Mesothelial cell of epicardium (in vitro differentiated cells): ENCODE measurements at places on chromosomes 16 and 17. TPM values are rescaled to one million over a fixed set of nuclear protein-coding genes. Genes with fewer than 3 reads are reported as not detected.

DNA sequence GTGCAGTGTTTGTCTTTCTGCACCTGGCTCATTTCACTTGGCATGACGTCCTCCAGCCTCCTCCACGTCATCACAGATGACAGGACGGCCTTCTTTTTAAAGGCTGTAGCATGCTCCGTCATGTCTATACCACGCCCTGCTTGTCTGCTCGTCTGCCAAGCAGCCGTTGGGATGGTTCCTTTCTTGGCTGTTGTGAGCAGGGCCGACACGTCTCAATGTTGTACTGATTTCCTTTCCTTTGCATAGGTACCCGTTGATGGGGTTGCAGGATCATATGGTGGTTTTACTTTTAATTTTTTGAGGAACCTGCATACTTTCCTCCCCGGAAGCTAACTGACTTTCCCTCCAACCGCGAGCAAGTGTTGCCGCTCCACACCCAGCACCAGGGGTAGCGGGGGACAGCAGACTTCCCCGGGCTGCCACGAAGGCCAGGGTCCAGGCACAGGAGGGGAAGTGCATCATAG, 212.2 kb upstream of the ZNF469 start:
- H3K27me3 ChIP-seq, result no peaks in the 10 kb centered on the region
- H3K27ac ChIP-seq, result peak overlapping the region; percentile 28
- DNase-seq, result no peak
- H3K36me3 ChIP-seq, result peaks cover 4% of the 10 kb centered on the region
- H3K4me3 ChIP-seq, result no peak overlapping the region

Gene TOX3
- 5.3 to 7.0 TPM (median 6.8 TPM) in 3 replicates for total RNA-seq

DNA sequence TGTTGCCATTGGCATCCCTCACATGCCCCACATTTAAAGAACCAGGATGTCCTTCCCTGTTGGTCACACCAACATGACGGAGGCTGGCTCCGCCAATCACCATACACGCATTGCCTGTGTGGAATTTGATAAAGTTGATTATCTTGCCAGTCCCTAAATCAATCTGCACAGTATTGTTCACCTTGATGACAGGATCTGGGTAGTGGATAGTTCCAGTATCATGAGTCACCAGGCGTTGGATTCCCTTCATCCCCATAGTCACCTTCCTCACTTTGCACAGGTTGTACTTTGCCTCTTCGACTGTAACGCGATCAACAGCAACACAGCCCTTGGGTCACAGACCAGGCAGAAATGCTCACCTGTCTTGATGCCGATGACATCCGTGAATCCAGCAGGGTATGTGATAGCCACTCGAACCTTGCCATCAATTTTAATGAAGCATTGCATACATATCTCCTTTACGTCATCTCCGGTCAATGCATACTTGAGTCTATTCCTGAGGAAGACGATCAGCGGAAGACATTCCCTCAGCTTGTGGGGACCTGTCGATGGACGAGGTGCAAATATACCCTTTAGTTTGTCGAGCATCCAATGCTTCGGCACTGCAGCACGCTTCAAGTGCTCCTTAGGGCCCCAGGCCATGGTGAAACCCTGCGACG, 14.2 kb downstream of the CTRB2 start:
- H3K4me3 ChIP-seq, result no peak overlapping the region
- no peaks in the 10 kb centered on the region for H3K4me1 ChIP-seq
- H3K27me3 ChIP-seq, result peaks cover 3% of the 10 kb centered on the region
- no peak overlapping the region for H3K27ac ChIP-seq
- no peaks in the 10 kb centered on the region for H3K36me3 ChIP-seq

GRCh38 chr16:55811811-55812210, 21.1 kb downstream of the CES1 start:
- peak; percentile 5 for DNase-seq
- peaks cover 73% of the 10 kb centered on the region for H3K27me3 ChIP-seq
- H3K36me3 ChIP-seq, result no peaks in the 10 kb centered on the region

- H3K4me1 ChIP-seq, result peaks cover 8% of the 10 kb centered on the region
- no peak overlapping the region for H3K27ac ChIP-seq
- H3K27me3 ChIP-seq, result no peaks in the 10 kb centered on the region
- DNase-seq, result no peak
- no peak overlapping the region for H3K4me3 ChIP-seq
Observed at GRCh38 chr16:55574811-55575210, 8.3 kb downstream of the CAPNS2 start.

Gene FOXN1
- 0.34 to 0.42 TPM (median 0.34 TPM) in 3 replicates for total RNA-seq

- peaks cover 13% of the 10 kb centered on the region for H3K36me3 ChIP-seq
- peaks cover 15% of the 10 kb centered on the region for H3K4me1 ChIP-seq
- H3K4me3 ChIP-seq, result peak overlapping the region; percentile 13
- DNase-seq, result no peak
Observed at GRCh38 chr16:4347765-4348509, 3.2 kb downstream of the PAM16 start.

GRCh38 chr17:8332688-8333087, 7.0 kb upstream of the ODF4 start:
- H3K27ac ChIP-seq, result no peak overlapping the region
- no peak overlapping the region for H3K4me3 ChIP-seq
- peaks cover under 1% of the 10 kb centered on the region for H3K4me1 ChIP-seq
- H3K36me3 ChIP-seq, result no peaks in the 10 kb centered on the region
- DNase-seq, result no peak
- peaks cover 2% of the 10 kb centered on the region for H3K27me3 ChIP-seq

Gene ANKRD40CL
- total RNA-seq, result not detected in 3 replicates

DNA sequence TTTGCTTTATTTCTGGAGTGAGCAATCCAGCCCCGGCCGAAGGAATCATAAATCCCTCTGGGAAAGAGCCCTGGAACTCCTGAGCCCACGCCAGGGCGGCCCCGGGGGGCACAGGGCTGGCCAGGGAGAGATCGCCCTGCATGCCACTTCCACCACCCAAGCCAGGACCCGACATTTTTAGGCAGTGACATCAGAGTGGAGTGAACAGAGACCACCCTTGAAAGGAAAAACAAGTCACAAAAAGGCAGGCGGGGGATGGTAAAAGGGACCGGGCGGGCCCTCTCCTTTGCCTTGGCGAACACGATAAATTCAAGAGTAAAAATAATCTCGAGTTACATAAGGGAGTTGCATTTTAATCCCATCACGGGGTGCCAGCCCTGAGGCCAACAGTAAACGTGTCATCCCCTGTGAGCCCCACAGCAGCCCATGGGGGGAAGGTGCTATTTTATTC, 284.1 kb downstream of the C16orf95 start:
- DNase-seq, result no peak
- H3K27me3 ChIP-seq, result no peaks in the 10 kb centered on the region
- H3K4me1 ChIP-seq, result peaks cover 11% of the 10 kb centered on the region
- H3K27ac ChIP-seq, result no peak overlapping the region
- H3K4me3 ChIP-seq, result no peak overlapping the region

GRCh38 chr16:67481561-67482232, 740 bp upstream of the ATP6V0D1 start:
- DNase-seq, result peak; percentile 45
- H3K4me3 ChIP-seq, result peak overlapping the region; percentile 98
- H3K4me1 ChIP-seq, result peaks cover 20% of the 10 kb centered on the region
- H3K27me3 ChIP-seq, result no peaks in the 10 kb centered on the region

Gene KRT20
- not detected in 3 replicates for total RNA-seq

Gene LHX1
- not detected in 3 replicates for total RNA-seq

GRCh38 chr16:13863075-13863765, 56.7 kb upstream of the ERCC4 start:
- DNase-seq, result no peak
- H3K4me3 ChIP-seq, result no peak overlapping the region
- peaks cover 32% of the 10 kb centered on the region for H3K27me3 ChIP-seq
- no peaks in the 10 kb centered on the region for H3K36me3 ChIP-seq

Gene ABCA3
- 3.5 to 3.9 TPM (median 3.6 TPM) in 3 replicates for total RNA-seq

Gene CFDP1
- 86.7 to 89.1 TPM (median 87.0 TPM) in 3 replicates for total RNA-seq

GRCh38 chr17:12738624-12739023, 50.7 kb upstream of the ARHGAP44 start:
- DNase-seq, result no peak
- no peak overlapping the region for H3K27ac ChIP-seq
- H3K4me3 ChIP-seq, result no peak overlapping the region
- no peaks in the 10 kb centered on the region for H3K36me3 ChIP-seq

GRCh38 chr17:21096874-21097273, 29.9 kb upstream of the DHRS7B start:
- no peak overlapping the region for H3K27ac ChIP-seq
- H3K4me1 ChIP-seq, result peaks cover 9% of the 10 kb centered on the region
- no peaks in the 10 kb centered on the region for H3K27me3 ChIP-seq
- no peak for DNase-seq
- no peak overlapping the region for H3K4me3 ChIP-seq

DNA sequence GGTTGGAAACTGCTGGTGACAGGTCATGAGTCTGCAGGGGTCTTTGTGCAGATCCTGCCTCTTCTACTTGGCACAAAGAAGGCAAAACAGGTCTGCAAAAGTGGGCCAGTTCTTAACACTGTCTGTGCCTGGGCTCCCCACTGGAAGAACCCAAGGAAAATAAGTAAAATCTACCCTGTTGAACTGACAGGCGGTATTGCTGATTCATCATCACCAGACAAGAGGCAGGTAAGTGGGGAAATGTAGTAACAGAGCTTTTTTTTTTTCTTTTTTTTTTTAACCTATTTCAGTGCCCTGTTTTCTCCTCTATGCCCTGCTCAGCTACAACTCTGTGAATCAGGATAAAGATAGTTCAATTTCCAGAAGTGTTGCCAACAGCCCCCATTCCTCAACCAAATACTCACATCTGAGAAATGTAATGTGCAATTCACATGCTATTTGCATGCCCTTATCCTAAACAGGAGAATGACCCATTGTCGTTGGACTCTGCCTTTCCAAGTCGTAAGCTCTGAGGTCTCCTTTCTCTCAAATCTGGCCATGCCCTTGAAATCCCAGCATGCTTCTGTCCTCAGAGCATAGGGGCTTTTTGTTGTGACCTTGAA, 237.0 kb downstream of the SOX9 start:
- H3K27me3 ChIP-seq, result no peaks in the 10 kb centered on the region
- no peak for DNase-seq
- no peak overlapping the region for H3K27ac ChIP-seq
- no peak overlapping the region for H3K4me3 ChIP-seq
- peaks cover 31% of the 10 kb centered on the region for H3K4me1 ChIP-seq

Gene ZFP3
- 0.96 to 1.0 TPM (median 1.00 TPM) in 3 replicates for total RNA-seq

Gene TBL3
- total RNA-seq, result 35.5 to 40.6 TPM (median 37.2 TPM) in 3 replicates

- peaks cover 29% of the 10 kb centered on the region for H3K4me1 ChIP-seq
- H3K27ac ChIP-seq, result peak overlapping the region; percentile 7
- DNase-seq, result no peak
Observed at GRCh38 chr16:56510544-56510943, 9.3 kb downstream of the BBS2 start.

- no peak overlapping the region for H3K4me3 ChIP-seq
- H3K36me3 ChIP-seq, result no peaks in the 10 kb centered on the region
- H3K4me1 ChIP-seq, result peaks cover 53% of the 10 kb centered on the region
- no peak for DNase-seq
Observed at GRCh38 chr17:48328457-48328856, 101.6 kb downstream of the SKAP1 start.

- DNase-seq, result no peak
- H3K27ac ChIP-seq, result peak within 1 kb of the TSS; percentile 99
- H3K4me3 ChIP-seq, result peak within 1 kb of the TSS; percentile 91
- peaks cover 29% of the 10 kb centered on the region for H3K27me3 ChIP-seq
- peaks cover 64% of the 10 kb centered on the region for H3K4me1 ChIP-seq
- peaks cover 4% of the 10 kb centered on the region for H3K36me3 ChIP-seq
Observed at GRCh38 chr17:48615047-48615962, at the start of gene HOXB8. Gene HOXB8 (minus strand): TSS chr17:48615292. CDS start chr17:48614704, 588 bp downstream.

Gene BICDL2
- 4.5 to 5.8 TPM (median 5.1 TPM) in 3 replicates for total RNA-seq

GRCh38 chr17:8468980-8469379, 33.3 kb downstream of the NDEL1 start:
- peaks cover 24% of the 10 kb centered on the region for H3K36me3 ChIP-seq
- no peaks in the 10 kb centered on the region for H3K27me3 ChIP-seq
- H3K27ac ChIP-seq, result no peak overlapping the region
- DNase-seq, result no peak
- peaks cover 18% of the 10 kb centered on the region for H3K4me1 ChIP-seq

Gene UBE2G1
- 81.5 to 86.9 TPM (median 84.1 TPM) in 3 replicates for total RNA-seq

Gene KRTAP2-2
- total RNA-seq, result not detected in 3 replicates

DNA sequence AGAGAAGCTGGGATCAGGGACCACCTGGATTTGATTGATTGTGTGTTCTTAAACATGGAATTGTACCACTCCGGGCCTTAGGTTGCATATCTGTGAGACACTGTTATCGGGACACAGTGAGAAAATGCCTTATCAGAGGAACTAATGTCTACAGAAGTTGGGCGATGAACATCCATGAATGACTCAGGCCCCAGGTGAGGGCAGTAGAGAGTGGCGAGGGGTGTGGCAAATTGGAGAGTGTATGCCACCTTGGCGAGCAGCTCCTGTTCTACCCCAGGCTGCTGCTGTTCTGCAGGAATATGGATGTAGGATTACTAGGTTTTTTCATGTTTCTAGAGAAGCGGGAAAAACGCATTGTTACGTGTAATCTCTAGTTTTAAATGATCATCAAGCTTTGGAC, 38.8 kb downstream of the CLEC16A start:
- H3K4me3 ChIP-seq, result no peak overlapping the region
- no peak for DNase-seq
- H3K27me3 ChIP-seq, result no peaks in the 10 kb centered on the region
- H3K27ac ChIP-seq, result peak overlapping the region; percentile 56

Gene KRTAP1-5
- total RNA-seq, result not detected in 3 replicates

DNA sequence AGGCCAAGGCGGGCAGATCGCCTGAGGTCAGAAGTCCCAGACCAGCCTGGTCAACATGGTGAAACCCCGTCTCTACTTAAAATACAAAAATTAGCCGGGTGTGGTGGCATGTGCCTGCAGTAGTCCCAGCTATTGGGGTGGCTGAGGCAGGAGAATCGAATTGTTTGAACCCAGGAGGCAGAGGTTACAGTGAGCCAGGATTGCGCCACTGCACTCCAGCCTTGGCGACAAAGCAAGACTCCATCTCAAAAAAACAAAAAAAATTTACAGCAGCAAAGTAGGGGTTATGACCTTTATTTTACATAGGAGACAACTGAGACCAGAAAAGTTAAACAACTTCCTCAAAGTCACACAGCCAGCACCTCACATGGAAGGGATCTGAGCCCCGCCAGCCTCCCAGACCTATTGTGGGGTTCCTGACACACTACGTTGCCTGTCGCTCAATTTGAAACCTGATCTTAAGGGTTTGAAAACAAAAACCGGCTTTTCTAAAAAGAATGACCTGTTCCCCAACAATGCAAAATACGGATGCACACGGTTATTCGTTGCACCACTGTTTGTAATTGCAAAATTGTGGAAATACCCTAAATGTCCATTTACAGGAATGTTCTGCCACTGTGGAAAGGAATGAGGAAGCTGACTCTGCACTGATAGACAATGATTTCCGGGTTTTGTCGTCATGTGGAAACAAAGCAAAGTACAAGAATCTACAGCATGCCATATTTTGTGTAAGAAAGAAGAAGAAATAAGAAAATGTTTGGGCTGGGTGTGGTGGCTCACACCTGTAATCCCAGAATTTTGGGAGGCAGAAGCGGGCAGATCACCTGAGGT, 77.2 kb downstream of the CNGB1 start:
- no peaks in the 10 kb centered on the region for H3K36me3 ChIP-seq
- peaks cover 12% of the 10 kb centered on the region for H3K27me3 ChIP-seq
- peaks cover 12% of the 10 kb centered on the region for H3K4me1 ChIP-seq
- no peak overlapping the region for H3K4me3 ChIP-seq
- no peak overlapping the region for H3K27ac ChIP-seq

- peaks cover 10% of the 10 kb centered on the region for H3K4me1 ChIP-seq
- DNase-seq, result no peak
- no peaks in the 10 kb centered on the region for H3K27me3 ChIP-seq
Observed at GRCh38 chr16:88649195-88649923, 1.5 kb downstream of the CYBA start.

Gene RPL38
- 1,016 to 1,079 TPM (median 1,046 TPM) in 3 replicates for total RNA-seq

Gene THRA
- total RNA-seq, result 42.4 to 44.3 TPM (median 43.6 TPM) in 3 replicates

Gene KRT24
- total RNA-seq, result not detected in 3 replicates
